NCI-H524 (cell line): ENCODE measurements at places on chromosomes 3 and 15.

DNA sequence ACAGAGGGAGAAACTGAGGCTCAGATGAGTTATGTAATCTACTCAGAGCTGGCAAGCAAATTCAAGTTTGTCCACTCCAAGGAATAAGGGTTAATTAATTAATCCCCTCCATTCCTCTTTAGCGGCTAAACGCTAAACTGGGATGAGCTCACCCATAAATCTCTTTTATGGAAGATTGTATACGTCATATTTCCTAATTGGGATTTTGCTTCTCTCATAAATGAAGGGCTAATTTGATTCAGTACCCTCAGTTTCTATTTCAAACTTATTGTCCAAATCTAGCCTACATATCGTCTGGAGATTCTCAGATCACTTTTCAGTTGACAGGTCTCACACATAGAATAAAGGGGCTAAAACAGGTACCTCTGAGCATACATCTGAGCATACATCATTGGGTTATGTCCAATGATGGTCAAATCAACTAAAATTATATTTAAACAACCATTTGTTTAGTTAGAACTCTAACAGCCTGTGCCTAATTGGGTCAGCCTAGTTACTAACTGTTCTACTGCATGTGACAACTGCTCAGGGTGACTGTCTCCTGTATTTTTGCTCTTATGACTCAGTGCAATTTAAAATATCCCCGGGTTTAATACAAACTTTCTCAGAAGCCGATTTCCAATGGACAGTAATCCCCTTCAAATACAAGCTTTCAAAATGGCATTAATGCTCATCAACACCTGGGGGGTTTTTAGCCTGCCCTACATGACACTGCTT, 57.6 kb upstream of the PLXND1 start:
- no peak for DNase-seq

GRCh38 chr3:36812240-36812639, 47.9 kb upstream of the DCLK3 start:
- no peak for DNase-seq

- no peak for DNase-seq
Measured at GRCh38 chr3:178244733-178245709, 291.2 kb upstream of the KCNMB2 start.

DNA sequence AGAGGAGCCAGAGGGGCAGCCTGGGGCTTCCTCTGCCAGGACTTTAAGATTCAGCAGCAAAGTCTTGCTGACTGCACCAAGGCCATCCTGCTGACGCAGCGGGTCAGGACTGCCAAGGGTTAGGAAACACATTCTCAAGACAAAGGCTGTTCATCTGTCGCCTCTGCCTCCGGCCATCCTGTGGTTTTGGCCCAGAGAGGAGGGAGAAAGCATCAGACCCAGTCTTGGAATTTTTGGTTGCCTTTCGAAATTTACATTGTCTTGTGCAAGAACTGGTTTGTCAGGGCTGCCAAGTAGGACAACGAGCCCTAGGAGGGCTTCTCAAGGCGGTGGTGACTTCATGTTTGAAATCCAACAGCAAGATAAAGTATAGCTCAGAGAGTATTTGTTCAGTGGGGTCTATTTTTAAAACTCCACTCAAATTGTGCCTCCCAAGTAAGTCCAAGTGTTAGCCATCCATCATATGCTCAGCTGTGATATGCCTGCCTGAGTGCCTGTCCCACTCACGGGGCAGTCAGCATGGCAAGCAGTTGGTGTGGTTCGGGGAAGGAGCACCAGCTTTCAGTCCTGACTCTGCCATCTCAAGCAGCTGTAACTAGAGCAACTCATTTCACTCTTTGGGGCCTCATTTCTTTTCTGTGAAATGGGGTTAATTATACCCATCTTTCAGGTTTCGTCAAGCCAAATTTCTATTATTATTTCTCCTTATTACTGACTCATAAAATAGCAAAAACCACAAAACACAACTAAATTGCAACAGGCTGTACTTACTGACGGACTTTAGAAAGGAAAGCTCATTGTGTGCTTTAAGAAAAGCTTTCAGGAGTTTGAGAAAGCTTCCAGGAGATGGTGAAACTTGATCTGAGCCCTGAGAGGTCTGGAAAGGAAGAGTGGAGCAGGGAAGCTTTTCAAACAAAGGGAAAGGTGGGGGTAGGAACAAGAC, 42.4 kb upstream of the RHO start:
- DNase-seq: no peak

GRCh38 chr3:138463724-138464490, 29.5 kb downstream of the ESYT3 start:
- DNase-seq: no peak

GRCh38 chr15:101121511-101122090, 130.2 kb downstream of the CHSY1 start:
- DNase-seq: peak; percentile 35

- no peak for DNase-seq
Measured at GRCh38 chr15:52329150-52329549, 33.5 kb upstream of the MYO5C start.

GRCh38 chr3:37862903-37863815, 1.5 kb downstream of the CTDSPL start:
- DNase-seq: peak; percentile 9

DNA sequence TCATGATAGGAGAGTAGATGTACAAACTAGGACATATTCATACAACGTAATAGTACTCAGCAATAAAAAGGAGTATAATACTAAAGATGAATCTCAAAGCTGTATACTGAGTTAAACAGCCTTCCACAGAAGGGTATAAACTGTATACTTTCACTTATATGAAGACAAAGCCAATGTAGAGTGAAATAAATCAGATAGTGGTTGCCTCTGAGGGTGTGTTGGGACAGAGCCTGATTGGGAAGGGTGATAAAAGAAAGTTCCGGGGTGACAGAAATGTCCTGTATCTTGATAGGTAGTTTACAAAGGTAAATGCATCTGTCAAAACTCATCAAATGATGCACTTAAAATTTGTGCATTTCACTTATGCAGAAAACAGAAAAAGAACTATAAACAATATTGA, 122.5 kb downstream of the ADAM10 start:
- no peak for DNase-seq

GRCh38 chr3:26963361-26963743, 340.8 kb downstream of the LRRC3B start:
- DNase-seq: no peak

GRCh38 chr3:190581041-190581541, 67.2 kb downstream of the IL1RAP start:
- DNase-seq: no peak
